WERI-Rb-1 (cell line): ENCODE measurements at places on chromosomes 4 and X.

DNA sequence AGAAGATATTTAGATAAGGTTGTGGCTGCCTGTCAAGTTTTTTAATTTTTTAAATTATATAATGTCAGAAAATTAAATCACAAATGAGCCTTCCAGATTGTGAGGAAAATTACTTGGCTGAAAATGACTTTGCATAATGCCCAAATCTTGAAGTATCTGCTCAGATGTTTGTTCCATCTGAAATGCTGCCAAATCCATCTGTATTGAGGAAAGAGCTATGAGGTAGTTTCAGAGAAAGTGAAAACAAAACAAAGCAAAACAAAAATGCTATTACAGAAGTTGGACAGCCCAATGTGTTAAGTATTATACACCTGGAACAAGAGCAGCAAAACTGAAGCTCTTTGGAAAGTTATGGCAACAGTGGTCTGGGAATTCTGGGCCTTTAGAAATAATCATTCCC, 23.3 kb upstream of the GUCY1B1 start:
- no peak for DNase-seq

DNA sequence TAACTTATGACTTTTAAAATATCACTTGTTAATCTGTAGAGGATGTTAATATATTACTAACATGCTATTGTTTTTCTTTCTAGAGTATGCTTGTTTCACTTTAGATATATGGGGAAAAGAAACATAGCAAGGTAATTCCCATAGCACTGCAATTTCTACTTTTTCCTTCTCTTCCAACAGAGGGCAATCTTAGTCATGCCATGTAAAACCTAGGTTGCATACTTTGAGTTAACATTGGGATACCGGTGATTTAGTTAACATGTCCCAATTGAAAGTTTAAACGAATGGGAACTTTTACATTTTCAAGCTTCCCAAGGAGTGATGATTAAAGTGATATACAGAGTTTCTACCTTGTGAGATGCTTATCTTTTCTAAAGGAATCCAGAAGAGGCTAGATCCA, 89.4 kb upstream of the IL13RA1 start:
- no peak for DNase-seq

GRCh38 chr4:12118651-12119213, 690.0 kb upstream of the HS3ST1 start:
- no peak for DNase-seq

DNA sequence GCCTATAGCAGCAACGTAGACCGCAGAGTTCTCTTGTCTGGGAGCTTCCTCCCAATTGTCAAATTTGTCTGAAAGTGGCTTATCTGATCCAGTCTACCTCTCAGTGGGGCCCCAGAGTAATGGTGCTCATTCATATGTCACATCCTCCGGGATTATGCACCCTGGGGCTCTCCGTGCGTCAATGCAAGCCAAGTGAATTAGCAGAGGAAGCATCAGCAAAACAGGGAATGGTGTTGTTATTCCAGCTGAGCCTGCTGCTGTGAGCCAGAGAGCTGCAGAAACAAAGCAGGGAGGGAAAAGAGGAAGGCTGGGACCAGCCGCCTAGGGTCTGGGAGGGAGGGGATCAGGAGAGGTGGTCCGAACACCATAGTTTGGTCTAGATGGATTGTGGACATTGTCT, 95.2 kb downstream of the CLNK start:
- no peak for DNase-seq

- no peak for DNase-seq
These were observed 979.3 kb downstream of the GLUD2 start for GRCh38 chrX:122026665-122027064.

DNA sequence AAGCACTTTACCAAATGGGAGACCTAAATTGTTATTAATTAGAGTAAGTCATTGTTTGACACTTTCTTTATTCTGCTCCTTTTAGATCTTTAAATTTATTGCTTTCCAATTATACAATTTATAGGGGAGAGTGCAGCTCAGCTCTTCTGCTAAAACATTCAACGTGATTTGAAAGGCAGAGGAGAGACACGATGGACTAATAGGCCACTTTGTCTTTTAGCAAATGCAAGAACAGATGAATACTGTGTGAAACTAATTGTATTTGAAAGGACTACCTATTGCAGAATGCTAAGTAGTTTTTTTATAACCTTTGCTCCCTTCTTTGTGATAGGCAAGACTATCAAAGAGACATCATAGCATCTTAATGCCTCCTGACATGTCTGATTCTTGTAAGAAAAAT, 320.4 kb upstream of the KLF3 start:
- no peak for DNase-seq

- no peak for DNase-seq
These were observed 85.4 kb downstream of the PPEF1 start for GRCh38 chrX:18792828-18793227.

GRCh38 chrX:12896935-12897334, 9.5 kb upstream of the TLR8 start:
- no peak for DNase-seq

DNA sequence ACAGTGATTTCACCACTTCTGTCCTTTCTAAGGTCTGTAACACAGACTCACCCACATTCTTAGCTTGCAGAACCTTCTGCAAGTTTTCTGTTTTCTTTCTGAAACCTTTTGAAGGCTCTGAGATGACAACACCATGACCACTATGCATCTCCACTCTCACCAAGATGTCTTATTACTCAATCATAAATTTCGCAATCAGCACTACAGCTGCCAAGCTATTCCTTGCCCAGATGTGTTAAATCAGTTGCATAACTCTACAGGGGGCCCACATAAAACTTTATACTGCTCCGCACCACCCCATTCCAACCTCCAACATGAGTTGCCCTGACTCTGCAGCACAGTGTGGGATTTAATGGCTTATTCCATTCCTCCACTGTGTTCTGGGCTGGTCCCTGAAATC, 229.9 kb downstream of the COL25A1 start:
- DNase-seq = no peak

DNA sequence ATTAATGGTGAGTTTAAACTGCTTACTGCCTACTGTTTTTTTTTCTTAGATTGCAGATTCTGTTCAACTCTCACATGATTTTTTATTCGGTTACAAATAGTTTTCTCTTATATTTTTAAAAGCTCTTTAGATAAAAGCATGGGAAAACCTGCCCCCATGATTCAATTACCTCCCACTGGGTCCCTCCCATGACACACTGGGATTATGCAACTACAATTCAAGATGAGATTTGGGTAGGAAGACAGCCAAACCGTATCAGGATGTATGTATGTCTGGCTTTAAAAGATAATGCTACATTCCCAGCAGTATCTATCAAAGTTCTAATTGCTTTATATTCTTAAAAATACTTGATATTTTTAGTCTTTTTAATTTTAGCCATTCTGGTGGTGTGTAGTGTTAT, 131.5 kb downstream of the JADE1 start:
- no peak for DNase-seq

GRCh38 chrX:40966213-40966820, 118.9 kb upstream of the USP9X start:
- no peak for DNase-seq

DNA sequence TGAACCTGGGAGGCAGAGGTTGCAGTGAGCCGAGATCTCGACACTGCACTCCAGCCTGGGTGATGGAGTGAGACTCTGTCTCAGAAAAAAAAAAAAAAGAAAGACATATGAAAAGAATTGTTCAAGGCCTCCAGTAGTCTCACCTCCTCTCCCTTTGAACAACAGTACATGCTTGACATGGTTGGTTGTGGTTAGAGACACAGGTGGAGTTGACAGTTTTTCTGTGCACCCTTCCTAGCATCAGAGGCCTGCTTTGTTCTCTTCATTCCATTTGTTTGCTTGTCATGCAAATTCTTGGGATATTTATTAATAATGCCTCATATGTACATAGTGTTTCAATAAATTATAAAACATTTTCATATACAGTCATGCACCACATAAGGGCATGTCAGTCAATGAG, 18.3 kb upstream of the PDCL2 start:
- no peak for DNase-seq

DNA sequence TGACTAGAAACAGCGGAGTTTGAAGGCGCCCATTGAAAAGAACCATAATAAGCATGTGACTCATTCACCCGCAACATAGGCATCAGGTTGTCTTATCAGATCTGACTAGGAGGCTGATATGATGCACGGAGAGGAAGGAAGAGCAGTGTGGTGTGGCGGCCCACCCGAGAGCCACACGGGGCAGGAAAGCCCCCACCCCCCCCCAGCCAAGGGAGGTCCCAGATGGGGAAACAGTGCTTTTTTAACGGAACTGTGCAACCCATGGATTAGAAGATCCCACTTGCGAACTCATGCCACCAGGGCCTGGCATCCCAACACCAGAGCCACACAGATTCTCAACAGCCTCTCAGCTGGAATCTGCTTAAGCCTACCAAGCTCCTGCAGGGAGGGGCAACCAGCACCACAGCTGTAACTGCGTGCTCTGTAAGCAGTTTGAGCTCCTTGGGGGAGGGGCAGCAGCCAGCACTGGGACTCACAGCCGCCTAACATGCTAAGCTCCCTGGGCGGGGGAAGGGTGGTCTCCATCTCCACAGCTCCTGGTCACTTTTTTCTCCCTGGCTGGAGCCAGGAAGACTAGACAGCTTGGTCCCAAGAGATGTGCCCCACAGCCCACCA, 466.2 kb downstream of the PDGFC start:
- DNase-seq = peak; percentile 95

- DNase-seq = no peak
These were observed 77.0 kb downstream of the COQ2 start for GRCh38 chr4:83207497-83208101.

- DNase-seq = no peak
These were observed 69.7 kb downstream of the METTL14 start for GRCh38 chr4:118754890-118755289.

- no peak for DNase-seq
These were observed 154.9 kb upstream of the TECRL start for GRCh38 chr4:64564126-64564525.

GRCh38 chr4:74197080-74197479, 39.2 kb downstream of the MTHFD2L start:
- DNase-seq = no peak

GRCh38 chrX:116749943-116750342, 287.2 kb upstream of the CT83 start:
- DNase-seq = no peak

DNA sequence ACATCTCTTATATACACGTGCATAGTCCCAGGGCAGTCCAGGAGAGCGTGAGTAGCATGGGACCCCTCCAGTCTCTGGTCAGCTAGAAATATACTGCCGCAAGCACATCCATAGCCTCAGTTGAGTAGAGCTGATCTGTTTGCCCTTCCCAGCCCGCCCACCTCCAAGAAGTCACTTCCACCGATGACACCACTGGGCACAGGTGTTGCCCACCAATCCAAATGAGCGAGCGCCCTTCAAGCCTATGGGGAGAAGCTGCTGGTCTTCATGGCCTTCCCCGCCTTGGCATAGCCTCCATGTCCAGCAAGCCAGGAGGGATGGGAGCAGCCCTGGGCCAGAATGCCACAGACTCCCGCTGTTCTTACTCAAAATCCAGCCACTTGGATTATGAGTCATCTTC, 10.2 kb downstream of the DUSP9 start:
- no peak for DNase-seq

DNA sequence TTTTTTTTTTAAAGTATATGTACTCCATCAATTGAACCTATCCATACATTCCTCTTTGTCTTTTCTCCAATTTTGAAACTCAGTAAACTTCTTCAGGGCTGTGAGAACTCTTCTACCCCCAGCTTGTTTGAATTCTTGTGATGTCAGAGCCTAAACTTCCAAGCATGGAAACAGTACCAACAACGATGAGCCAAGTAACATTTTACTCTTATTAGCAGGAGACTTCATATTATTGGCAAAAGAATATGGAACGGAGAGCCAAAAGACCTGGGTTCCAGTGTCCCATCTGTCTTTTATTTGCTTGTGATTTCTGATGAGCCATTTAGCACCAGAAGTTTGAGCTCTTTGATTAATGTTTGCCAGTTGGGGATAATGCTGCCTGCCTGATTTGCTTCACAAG, 5.3 kb downstream of the DIAPH2 start:
- DNase-seq = no peak

DNA sequence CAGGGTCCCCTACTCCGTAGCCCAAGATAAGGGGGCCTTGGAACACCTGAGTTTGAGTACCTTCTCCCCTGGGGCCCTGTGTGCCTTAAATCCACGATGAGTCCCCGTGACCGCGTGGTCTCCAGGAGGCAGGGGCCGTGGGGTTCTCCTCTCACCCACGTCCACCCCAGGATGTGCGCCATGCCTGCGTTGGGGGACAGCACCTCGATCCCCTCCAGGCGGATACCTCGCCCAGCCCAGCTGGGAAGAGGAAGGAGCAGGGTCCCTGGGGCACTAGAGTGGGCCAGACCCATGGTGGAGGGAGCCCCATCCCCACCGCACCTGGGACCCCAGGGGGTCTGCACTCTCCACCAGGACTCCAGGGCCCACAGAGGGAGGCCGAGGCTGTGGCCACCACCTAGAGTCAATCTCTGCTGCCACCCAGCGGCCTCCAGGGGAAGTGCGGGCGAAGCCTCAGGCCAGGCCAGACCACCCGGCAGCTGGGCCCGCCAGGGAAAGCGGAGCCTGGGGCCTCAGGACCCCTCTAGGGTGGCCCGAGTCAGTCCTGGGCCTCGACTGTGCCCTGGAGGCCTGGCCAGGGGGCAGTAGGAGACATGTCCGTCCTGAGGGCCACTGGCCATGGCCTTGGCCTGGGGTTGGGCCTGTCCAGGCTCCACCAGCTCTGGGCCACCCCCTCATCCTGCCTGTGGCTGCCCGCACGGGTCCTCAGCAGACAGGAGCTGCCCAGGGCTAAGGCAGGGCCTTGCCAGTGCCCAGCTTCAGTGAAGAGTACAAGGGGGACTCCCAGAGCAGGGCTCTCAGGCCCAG, 55.0 kb downstream of the FAM53A start:
- DNase-seq = peak; percentile 77

DNA sequence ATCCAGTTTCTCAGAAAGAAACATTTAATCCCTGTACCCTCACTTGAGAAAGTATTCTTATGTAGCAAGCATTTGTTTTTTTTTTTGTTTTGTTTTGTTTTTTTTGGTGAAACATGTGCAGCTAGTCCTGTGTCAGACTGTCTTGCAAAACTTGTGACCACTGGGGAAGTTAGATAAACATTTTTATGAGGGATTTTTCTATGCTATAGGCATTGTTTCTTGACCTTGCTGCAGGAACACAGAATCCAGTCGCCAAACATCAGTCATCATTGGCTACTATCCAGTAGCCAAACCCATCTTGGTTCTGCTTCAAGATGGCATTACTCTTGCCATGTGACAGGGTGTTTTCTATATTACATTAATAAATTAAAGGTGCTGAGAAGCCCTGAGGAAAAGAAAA, 7.7 kb upstream of the MAPK10 start:
- DNase-seq = no peak
